ENCODE measurements at places on chromosomes 12 and 14. TPM values are rescaled to one million over a fixed set of nuclear protein-coding genes. Genes with fewer than 3 reads are reported as not detected.

Gene KRT6C
- total RNA-seq = not detected

Gene PIWIL1
- total RNA-seq = not detected

Gene LIN7A
- 12.7 TPM for total RNA-seq

Gene TBX3
- 22.0 TPM for total RNA-seq

Gene DENND5B
- total RNA-seq = 6.7 TPM

Gene EXOC5
- total RNA-seq = 27.7 TPM

Gene TEX22
- 0.37 TPM for total RNA-seq

Gene HCAR2
- total RNA-seq = not detected

Gene SSTR1
- 3.0 TPM for total RNA-seq

Gene HSPA2
- total RNA-seq = 19.9 TPM

Gene OXA1L
- total RNA-seq = 52.9 TPM

Gene CRIP1
- total RNA-seq = 3.3 TPM

Gene CKAP4
- 312 TPM for total RNA-seq

Gene SLC5A8
- total RNA-seq = not detected

Gene SERPINA5
- not detected for total RNA-seq

Gene AREL1
- total RNA-seq = 24.4 TPM

Gene NRXN3
- total RNA-seq = under 0.01 TPM

Gene AKAP5
- total RNA-seq = 0.74 TPM

Gene RAB2B
- 19.7 TPM for total RNA-seq

Gene SOX5
- total RNA-seq = 6.1 TPM

Gene PLBD1
- total RNA-seq = 1.1 TPM

Gene SLC15A4
- total RNA-seq = 34.6 TPM

Data from smooth muscle cell of bladder (primary cell).